SIG-M5 (cell line): ENCODE measurements at places on chromosomes 1 and 21.

DNA sequence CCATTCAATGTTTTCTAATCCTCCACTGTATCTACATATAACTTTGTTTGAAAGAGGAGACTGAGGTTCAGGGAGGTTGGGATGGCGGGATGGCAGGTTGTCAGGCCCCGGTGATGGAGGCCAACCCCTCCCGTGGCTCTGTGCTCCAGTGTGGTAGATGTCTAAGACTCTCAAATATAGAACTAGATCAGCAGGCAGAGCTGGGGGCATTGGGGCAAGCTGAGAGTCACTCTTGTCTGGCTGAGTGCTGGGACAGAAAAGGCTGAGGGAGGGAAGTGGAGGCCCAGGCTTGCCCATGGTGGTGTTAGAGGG lies 1.7 kb downstream of the IL6R start:
- no peak for DNase-seq

DNA sequence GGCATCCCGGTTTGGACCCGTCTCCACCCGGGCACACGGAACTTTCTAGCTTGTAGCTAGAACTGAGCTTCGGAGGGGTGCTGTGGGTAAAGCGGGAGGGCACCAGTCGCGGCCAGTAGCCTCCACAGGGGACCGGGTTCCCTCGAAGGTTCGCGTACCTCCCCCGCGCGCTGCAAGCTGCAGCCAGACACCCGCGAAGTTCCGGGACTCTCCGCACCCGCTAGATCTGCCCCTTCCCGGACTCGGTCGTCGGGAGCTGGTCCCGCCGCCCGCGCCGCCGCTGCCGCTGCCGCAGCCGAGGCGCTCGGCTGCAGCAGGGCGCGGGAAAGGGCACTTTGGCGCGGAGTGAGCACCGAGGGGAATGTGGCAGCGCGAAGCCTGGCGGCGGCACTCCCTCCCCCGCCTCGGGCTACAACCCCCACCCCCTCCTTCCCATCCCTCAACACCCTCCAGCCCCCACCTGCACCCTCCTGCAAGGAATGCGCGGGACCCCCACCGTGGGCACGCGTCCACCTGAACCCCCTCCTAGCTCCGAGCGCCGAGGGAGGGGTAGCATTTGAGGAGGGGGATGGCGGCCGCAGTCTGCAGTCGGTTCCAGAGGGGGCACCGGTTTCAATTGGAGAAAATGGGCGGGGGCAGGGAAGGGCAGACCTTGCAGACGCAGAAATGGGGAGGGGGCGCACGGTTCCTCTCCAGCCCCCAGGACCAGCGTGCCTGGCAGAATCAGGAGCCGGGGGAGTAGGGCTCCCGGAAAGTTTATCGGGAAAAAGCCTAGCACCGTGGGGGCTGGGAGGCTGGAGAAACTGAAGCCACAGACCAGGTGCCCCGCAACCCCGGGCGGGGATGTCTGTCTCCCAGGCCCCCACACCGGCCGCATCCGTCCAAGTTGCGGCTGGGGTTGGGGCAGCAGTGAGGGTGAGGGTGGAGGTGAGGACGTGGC lies 968 bp downstream of the CSMD2 start:
- DNase-seq, result no peak

DNA sequence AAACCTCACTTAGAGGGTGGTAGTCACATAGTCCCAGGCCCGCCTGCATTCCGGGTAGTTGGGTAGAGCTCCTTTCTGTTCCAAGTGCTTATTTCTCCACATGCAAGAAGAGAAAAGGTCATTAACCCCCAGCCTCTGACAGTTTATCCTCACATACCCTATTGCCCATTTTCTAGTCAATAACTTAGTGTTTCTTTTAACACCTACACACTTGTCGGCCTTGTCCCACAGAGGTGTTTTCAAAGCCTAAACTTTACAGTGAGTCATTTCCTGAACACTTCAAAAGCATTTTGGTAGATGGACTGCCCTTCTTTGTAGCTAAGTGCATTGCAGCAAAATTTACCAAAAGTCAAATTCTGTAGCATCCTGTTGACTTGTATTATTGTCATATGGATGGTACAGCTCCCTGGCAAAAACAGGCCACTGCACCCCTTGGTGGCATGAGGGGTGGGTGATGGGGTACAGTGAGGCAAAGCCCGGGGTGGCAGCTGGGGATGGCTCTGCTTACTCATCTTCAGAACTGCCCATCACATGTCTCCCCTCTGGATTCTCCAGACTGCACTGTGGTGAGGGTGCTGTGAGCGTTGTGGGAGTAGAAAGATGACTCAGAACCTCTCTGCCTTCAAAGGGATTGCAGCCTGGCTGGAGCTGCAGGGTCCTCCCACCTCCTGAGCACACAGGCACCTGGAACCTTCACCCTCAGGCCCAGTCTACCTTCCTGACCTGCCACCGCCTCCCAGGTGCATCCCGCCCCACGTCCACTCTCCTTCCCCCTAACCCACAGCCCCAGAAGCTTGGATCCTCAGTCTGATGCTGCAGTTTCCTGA lies 45.8 kb upstream of the DMRTB1 start:
- no peak for DNase-seq

DNA sequence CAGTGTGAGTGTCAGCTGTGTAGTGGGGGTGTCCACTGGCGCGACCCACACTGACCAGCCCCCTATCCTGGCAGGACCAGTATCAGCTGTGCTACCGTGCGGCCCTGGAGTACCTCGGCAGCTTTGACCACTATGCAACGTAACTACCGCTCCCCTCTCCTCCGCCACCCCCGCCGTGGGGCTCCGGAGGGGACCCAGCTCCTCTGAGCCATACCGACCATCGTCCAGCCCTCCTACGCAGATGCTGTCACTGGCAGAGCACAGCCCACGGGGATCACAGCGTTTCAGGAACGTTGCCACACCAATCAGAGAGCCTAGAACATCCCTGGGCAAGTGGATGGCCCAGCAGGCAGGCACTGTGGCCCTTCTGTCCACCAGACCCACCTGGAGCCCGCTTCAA lies 28.1 kb upstream of the KDM4A start:
- no peak for DNase-seq

- no peak for DNase-seq
Observed at GRCh38 chr21:41201385-41201784, 33.4 kb downstream of the BACE2 start.

GRCh38 chr1:15288173-15288926 lies 41.3 kb downstream of the FHAD1 start:
- no peak for DNase-seq

- DNase-seq, result no peak
Observed at GRCh38 chr1:73176902-73177301, 894.6 kb upstream of the NEGR1 start.

- no peak for DNase-seq
Observed at GRCh38 chr1:208027861-208028260, 116.9 kb upstream of the CD34 start.

DNA sequence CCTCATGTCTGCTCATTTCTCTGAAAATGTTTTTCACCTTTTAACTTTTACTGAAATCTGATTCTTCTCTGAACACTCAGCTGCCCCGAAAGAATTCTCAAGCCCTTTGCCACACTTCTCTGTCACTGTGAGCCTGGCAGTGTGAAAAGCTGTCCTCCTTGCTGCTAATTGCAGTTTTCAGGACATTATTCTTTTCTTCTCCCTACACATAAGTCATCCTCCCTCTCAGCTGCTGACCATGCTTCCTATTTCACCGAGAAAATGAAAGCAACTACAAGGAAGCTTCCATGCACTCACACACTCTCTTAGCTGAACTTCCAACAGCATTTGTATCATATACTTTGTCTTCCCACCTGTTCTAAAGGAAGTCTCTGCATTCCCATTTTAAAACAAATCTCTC lies 15.8 kb downstream of the OLFM3 start:
- DNase-seq, result no peak

DNA sequence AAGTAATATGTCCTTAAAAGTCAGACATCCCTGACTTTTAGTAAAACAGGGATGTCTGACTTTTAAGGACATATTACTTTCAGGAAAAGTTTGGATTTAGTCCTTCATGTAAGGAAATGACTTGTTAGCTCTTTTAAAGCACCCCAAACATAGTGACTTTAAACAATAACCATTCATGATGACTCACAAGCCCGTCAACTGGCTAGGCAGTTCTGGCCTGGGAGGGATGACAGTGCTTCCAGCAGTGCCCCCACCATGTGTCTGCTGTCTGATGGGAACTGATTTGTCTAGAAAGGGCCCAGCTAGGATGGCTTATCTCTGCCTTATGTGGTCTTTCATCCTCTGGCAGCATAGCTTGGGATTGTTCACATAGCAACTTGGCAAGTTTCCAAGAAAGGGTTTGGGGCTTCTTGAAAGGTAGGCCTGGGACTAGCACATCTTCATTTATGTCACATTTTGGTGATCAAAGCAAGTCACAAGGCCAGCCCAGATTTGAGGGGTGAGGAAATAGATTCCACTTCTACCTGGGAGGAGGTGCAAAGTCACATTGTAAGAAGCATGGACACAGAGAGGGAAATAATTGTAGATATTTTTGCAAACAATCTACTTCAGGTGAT lies 143.5 kb downstream of the C1orf94 start:
- DNase-seq, result no peak

DNA sequence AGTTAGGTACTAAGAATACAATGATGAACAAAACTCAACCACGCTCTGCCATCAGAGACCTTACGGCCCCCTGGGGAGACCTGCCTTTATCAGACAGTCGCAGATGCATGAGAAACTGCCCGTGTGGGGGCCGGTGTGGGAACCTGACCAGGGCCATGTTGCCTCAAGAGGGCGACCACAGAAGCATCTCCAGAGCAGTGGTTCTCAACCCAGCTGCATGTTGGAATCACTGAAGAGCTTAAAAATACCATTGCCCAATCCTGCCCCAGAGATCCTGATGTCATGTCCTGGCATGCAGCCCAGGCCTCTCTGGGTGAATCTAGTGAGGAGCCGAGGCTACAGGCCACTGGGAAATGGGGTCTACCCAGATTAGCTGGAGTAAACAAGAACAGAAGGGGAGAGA lies 108.7 kb downstream of the PRDM2 start:
- DNase-seq, result no peak

- no peak for DNase-seq
Observed at GRCh38 chr1:172405912-172406311, 14.6 kb upstream of the C1orf105 start.

DNA sequence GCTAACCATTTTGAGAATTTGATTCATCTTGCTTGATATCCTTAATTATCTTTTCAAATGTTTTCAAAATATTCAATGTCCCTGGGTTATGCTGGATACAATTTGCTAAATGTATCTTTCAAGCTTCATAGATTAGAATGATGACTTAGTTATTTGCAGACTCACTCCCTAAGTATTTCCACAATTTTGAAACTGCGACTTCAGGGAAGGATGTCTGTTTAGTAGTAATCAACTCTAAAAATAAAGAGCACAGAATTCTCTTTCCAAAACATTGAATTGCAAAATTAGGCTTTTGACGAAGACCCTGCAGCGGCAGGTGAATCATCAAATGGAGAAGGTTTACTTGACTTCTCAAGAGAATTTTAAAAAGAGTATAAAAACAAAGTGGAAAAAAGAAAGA lies 14.2 kb downstream of the RGS1 start:
- no peak for DNase-seq

DNA sequence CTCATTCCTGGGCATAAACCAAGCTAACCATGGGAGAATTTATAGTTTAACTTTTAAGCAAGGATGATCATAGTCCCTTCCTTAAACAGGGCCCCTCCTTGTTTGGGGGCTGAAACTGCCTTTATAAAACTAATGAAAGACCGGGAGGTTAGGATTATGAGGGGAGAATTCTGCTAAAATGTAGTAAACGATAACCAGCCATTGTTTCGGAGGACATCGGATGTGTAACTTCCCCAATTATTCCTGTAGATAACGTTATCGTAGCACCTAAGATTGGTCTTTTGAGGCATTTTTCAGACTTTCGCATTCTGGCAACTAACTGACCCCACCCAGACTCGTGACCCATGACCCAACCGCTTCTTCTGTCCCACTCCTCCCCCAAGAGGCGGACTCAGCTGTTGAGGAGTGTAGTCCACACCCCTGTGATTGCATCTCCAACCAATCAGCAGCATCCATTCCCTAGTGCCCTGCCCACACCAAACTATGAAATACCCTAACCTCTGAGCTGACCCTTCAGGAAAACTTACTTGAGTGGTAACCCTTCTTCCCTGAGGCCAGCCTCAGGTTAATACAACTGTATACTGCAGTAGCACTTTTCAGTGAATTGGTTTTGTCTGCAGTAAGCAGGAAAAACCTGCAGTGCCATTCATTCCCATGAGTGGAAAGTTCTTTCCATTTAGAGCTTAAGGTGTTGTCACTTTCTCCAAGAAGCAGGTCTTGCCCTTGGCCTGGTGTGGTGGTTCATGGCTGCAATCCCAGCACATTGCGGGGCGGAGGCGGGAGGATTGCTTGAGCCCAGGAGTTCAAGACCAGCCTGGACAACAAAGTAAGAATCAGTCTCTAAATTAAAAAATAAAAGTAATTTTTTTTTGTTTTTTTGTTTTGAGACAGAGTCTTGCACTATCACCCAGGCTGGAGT lies 823 bp upstream of the SYF2 start:
- DNase-seq, result peak; percentile 29

- DNase-seq, result no peak
Observed at GRCh38 chr1:45221716-45222115, 15.3 kb upstream of the ZSWIM5 start.

GRCh38 chr21:36478941-36479340 lies 981 bp downstream of the CLDN14 start:
- DNase-seq, result no peak

DNA sequence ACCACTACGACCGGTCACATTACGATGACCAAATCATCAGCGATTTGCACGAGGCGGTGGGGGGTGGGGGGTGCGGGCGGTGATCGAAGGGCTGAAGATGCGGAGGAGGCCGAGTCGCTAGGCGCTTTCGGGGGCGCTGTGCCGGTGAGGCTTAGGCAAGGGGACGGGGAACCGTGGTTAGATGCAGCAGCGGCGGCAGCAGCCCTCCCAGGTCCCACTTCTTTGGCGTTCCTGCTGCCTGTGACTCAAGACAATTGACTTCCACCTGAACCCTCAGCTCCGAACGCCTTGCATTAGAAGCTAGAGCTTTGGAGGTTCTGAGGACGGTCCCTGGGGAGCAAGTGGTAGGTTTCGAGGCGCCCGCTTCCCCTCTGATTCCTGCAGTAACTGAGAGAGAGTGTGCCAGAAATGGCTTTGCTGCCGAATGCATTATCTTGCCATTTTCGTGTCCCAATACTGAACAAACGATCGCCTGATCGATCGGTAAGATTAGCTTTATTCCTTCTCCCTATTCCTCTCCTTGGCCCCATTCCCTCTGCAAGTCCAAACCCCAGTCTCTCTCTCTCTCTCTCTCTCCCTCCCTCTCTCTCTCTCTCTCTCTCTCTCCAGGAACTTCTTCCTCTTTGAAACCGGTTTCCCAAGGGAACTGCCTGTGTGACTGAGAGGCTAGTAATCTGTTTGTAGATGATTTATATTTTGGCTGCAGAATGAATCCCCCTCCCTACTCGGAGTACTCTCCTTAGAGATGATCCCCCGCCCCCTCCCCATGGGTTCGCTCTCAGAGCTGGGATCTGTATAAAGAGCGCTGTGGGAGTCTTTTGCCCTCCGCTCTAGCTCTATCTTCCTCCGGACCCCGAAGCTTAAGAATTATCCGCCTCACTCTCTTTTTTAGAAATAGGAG lies 735 bp upstream of the BRINP3 start:
- no peak for DNase-seq

- DNase-seq, result no peak
Observed at GRCh38 chr1:232629250-232630046, 485 bp downstream of the SIPA1L2 start.

GRCh38 chr1:210883821-210884220 lies 250.1 kb downstream of the KCNH1 start:
- no peak for DNase-seq
